ENCODE measurements at places on chromosomes 6 and 20. TPM values are rescaled to one million over a fixed set of nuclear protein-coding genes. Genes with fewer than 3 reads are reported as not detected.

CTAGE9 gene
- not detected for total RNA-seq

GGTLC1 gene
- total RNA-seq: not detected

TRIM31 gene
- total RNA-seq: not detected

CCR6 gene
- total RNA-seq: not detected

ENPP3 gene
- total RNA-seq: 0.12 TPM

DAAM2 gene
- 122 TPM for total RNA-seq

Measured in hair follicle dermal papilla cell (primary cell).